ENCODE measurements at places on chromosomes 1 and 21.

- DNase-seq = peak; percentile 54
Measured at GRCh38 chr1:204162494-204163074, 3.6 kb downstream of the REN start.

- DNase-seq = no peak
Measured at GRCh38 chr1:241770115-241770514, 77.9 kb upstream of the EXO1 start.

DNA sequence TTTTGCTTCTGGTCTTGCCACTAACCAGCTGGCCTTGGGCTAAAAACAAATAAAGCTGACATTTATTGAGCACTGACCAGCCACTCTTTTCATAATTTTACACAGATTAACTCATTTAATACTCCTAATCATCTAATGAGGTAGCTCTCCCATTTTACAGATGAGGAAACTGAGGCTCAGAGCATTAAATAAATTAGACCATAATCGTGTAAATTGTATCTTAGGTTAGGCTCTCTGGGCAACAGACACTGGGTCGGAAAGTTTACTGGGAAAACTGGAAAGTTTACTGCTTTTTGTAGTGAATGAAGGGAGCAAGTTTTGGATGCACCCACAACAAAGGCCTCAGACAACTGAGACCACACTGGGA lies 7.3 kb downstream of the BMP8B start:
- DNase-seq = no peak

- peak; percentile 76 for DNase-seq
Measured at GRCh38 chr21:25735646-25736597, 1.1 kb downstream of the GABPA start.

DNA sequence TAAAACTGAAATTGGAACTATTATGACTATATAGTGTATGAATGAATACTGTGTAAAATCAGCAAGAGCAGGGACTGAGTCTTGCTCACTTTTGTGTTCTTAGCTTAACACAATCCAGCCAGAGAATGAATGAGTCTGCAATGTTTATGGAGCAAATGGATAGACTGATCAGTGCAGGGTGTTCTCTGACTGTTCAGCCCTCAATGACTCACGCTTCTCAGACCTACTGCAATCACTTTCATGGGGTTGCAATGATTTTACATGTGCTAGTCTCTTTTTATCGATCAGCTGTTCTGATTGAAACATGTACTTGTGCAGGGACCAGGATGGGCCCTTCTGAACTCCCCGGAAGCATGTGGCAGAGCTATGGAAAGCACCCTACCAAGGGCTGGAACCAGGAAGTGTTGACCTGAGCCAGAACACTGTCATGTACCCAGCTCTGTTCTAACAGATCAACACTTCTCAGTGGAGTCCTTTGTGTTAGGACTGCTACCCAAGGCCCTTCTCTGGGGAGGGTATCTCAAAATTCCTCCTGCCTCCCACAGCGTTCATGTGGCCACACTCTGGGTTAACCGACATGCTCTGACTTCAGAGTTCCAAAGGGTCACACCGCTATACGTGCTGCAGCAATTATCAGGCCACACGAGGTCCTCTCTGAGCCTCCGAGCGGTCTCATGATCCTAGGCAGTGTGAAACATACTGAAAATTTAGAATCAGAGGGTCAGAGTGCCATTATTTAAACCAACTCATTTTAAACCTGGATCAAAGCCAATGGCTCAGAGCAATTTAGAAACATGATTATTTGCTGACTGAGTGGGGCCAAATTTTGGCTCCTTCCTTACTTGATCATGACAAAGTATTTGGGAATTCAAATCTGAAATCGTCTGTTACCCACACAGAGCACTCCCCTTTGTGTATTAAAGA lies 35.2 kb downstream of the GRIK1 start:
- peak; percentile 84 for DNase-seq

DNA sequence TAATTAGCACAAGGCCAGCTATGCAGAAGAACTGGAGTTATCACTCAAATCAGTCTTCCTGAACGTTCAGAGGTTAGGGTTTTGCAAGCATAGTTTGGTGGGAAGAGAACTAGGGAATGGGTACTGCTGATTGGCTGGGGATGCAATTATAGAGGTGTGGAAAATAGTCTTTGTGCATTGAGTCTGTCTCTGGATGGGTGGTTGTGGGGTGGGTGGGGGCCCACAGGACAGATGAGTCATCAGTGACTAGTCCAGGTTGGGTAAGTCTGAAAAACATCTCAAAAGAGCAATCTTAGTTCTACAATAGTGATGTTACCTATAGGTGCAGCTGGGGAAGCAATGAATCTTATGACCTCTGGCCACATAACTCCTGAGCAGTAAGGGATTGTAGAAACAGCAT lies 89.7 kb upstream of the HMCN1 start:
- DNase-seq = peak; percentile 24

GRCh38 chr1:13751458-13751871 lies 51.5 kb downstream of the PRDM2 start:
- no peak for DNase-seq

DNA sequence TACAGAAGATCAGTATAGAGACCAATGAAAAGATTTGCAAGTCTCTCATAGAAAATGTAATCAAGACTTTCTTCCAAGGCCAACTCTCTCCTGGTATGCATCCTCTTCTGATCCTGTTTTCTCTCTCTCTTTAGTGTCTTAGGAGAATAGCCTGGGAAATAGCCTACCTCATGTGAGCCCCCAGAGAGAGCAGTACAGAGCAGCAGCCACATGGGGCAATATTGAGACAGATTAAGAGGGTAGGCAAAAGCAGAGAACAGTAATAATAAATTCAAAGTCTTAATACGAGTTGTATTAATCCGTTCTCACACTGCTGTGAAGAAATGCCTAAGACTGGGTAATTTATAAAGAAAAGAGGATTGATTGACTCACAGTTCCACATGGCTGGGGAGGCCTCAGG lies 61.4 kb downstream of the RNASEL start:
- DNase-seq = peak; percentile 3

DNA sequence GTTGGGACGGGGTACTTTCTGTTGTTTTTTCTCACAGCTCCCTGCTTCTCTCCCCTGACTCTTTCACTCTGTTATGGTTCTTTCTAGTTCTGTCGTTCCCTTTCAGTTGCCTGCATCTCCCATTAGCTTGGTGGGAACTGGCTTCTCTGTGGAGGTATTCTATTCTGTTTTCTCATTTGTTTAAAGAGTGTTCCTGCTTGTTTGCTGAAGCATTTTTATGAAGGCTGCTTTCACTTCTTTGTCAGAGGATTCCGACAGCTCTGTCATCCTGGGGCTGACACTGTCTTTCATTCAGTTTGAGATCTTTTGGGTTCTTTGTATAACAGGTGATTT lies 96.0 kb upstream of the COL6A1 start:
- no peak for DNase-seq

GRCh38 chr1:158285756-158286241 lies 3.9 kb upstream of the CD1C start:
- no peak for DNase-seq

GRCh38 chr1:63665410-63665809 lies 72.2 kb downstream of the PGM1 start:
- DNase-seq = no peak

DNA sequence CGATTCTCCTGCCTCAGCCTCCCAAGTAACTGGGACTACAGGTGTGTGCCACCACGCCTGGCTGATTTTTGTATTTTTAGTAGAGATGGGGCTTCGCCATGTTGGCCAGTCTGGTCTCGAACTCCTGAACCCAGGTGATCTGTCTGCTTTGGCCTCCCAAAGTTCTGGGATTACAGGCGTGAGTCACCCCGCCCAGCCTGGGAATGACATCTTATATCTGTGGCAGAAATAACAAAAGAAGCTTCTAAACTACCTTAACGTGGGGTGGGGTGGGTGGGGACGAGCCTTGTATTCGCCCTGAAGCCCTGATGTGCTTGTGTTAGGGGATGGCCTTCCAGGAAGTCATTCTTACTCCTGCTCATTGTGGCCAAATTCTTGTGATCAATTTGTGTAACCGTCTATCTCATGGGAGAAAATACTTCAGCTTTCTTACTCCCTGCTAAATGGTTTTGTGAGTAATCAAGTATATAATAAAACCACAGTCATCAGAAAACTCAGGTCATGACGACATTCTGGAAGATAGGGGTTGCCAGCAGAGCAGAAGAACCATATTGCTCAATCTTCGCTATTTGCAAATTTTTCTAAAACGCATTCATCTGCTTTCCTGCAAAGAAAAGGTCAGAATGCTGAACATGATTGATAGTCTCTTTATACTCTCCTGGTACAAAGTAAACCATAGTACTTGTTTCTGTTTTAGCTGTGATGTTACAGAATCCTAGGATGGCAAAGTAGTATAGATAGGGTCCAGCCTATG lies 63.2 kb downstream of the DIRAS3 start:
- peak; percentile 99 for DNase-seq

DNA sequence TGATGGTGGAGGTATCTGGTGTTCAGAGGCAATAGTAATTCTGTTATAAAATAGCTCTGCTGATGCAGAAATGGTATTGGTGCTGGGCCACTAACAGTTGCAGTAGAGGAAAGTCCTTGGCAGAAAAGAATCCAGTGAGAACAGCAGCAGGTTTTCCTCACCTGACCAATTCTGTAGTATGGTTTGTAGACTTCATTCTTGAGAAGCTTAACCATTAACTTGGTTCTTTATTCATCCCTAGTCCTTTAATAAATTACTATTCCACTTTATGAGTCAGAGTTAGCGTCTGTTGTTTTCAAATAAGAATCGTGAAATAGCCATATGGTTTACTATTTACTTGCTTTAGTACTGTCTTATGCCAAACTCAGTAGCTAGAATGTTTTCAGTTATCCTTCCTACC lies 128.5 kb upstream of the SERTAD4 start:
- DNase-seq = no peak

DNA sequence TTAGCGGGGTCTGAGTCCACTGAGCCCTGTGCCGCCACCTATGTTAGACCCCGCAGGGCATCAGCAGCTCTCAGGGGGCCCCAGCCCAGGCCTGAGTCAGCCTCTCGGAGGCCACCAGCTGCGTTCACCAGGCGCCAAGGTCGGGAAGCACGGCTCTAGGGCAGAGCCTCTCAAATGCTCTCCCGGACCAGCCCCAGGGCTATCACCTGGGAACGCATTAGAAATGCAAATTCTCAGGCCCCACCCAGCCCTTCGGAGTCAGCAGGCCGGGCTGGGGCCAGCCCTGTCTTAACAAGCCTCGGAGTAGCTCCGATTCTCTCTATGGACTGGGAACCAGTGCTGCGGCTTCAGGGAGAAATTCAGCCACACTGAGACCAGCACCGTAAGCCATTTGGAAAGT lies 37.2 kb upstream of the TSPEAR start:
- no peak for DNase-seq

DNA sequence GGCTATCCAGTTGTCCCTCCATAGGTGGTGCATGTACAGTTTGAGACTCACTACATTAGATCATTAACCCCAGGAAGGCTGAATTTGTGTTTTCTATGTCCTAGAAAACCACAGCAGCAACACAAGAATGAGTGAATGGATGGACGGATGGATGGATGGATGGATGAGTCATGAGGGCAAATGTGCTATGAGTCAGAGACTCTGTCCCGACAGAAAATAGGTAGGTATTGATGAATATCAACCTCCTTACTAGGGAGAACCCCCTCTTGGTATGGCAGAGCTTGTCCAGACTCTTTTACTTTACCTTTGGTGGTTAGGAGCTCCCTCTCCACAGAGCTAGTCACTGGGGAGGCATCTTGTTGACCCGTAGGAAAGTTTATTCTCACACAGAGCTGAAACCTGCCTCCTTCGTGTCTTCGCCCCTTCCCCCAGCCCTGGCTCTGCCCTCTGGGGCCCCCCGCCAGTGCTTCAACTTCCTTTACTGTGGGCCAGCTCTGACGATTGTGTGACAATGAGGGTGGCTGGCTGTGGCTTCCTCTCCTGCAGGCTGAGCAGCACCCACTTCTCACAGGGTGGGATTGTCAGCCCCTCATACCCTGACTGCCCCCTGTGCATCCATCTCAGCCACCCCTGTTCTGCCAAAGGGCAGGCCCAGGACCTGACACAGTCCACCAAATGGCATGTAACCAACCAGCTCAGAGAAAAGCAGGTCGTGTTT lies 145.2 kb downstream of the FOXD2 start:
- no peak for DNase-seq

DNA sequence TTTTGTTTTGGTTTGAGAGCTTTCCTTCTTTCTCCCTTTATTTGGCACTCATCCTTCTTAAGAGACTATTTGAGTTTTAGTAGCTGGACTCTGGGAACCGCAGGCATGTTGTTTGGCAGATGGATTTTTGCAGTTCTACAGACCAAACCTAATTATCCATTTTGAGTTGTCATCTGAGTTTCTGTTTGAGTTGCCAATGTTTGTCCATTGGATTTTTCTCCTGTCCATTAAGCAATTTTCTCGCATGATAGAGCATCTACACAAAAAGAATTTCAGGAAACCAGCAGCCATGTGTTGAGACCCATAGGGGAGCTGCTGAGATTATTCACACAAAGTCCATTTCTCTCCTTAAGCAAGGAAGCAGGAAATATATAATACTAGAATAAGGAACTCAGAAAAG lies 17.2 kb upstream of the CXADR start:
- DNase-seq = peak; percentile 32

- no peak for DNase-seq
Measured at GRCh38 chr1:20143318-20143717, 4.2 kb downstream of the PLA2G2F start.

- DNase-seq = no peak
Measured at GRCh38 chr21:42330380-42331371, 15.5 kb upstream of the TFF3 start.

DNA sequence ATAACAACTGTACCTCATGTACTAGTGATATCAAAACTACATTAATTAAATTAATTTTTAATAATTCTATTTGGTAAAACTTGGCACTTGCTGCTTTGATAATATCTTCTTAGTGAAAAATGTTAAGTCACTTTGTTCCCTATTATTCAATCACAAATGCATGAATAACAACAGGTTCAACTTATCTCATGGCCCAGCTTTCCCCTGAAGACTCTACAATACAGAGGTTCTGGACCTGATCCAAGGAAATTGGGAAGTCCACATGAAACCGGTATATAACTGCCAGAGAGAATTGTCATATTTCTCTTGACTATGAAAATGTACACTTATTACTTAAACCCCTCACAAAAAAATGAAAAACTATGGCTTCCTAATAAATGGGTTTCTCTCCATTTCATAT lies 33.9 kb upstream of the PTPRC start:
- DNase-seq = no peak

- DNase-seq = no peak
Measured at GRCh38 chr1:246787781-246788513, 63.7 kb downstream of the SCCPDH start.

DNA sequence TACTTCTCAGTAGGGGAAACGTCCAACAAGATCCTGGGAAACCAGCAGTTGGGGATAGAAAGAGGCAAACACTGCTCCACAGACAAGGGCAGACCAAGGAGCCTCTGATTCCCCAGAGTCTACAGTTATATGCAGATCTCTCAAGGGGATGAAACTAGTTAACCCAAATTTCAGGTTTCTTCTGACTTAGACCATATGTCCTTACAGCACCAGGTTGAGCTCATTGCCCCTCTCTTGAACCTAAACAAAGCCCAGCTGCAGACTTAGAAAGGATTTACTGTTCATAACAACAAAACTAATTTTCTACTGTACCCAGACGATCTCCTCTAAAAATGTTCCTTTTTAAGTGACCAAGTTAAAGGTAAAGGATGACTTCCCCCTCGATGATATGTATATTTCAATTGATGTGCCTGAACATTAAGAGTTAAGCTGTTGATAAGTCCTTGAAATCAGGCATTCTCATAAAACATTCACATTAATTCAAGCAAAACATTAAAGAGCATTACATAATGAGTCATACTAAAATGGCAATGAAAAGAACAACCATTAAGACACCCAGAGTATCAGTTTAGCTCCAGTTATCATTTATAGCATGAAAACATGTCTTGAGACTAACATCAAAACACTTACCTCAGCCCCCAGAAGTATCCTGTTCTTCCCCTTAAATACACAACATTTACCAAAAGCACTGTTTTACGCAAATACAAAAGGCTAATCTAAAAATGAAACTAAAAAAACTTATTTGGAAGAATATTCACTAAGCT lies 24.1 kb downstream of the SMYD3 start:
- DNase-seq = peak; percentile 10
